ENCODE measurements at places on chromosomes 1 and 21.

DNA sequence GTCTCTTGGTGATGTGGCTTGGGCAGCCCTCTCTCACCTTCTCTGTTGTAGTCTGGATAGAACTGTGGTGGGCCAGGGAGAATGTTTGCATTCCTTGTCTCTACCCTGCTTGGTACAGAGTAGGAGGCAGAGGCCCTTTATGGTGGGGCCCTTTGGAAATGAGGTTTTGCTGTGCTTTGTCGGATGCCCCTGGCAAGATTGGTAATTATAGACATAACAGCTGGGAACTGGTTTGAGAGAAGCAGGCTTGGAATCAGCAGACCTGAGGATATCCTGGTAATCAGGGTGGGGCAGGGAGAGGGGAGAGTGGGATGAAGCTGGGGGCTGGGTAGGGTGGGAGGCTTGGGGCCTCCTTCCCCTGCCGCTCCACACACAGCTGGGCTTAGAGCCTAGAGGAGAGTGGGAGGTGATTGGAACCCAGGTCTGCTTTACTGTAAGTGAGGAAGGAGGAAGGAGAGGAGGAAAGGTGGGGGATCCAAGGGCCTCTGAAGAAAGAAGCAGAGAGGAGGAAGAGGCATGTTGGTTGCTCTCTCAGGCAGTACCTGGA lies 5.0 kb downstream of the VANGL2 start:
- no peak for DNase-seq

- no peak for DNase-seq
Observed at GRCh38 chr1:24385160-24385940, 28.2 kb downstream of the STPG1 start.

- DNase-seq = no peak
Observed at GRCh38 chr1:33425900-33426299, 5.0 kb downstream of the PHC2 start.

GRCh38 chr1:1380860-1381259 lies 5.9 kb upstream of the AURKAIP1 start:
- DNase-seq = no peak

- no peak for DNase-seq
Observed at GRCh38 chr1:114982251-114982650, 47.4 kb upstream of the TSHB start.
